ENCODE measurements at places on chromosomes 16 and 17.

DNA sequence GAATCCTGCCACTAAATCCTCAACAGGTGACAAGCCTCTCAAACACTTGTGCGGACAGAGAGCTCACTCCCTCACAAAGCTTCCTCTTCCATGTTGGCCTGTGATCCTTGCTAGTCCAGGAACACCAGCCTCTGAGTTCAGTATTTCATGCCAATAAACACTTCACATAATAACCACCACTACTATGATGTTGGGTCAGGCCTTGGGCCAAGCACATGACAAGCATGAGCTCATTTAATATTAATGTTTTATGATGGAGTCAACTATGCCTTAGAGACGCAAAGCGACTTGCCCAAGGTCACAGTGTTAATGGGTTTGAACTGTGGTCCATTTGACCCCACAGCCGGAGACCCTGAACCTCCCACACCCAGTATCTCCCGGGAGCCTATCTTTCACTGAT lies 129.1 kb downstream of the GAS7 start:
- DNase-seq = no peak

GRCh38 chr16:2814551-2815298 lies 2.3 kb upstream of the PRSS21 start:
- DNase-seq = no peak

DNA sequence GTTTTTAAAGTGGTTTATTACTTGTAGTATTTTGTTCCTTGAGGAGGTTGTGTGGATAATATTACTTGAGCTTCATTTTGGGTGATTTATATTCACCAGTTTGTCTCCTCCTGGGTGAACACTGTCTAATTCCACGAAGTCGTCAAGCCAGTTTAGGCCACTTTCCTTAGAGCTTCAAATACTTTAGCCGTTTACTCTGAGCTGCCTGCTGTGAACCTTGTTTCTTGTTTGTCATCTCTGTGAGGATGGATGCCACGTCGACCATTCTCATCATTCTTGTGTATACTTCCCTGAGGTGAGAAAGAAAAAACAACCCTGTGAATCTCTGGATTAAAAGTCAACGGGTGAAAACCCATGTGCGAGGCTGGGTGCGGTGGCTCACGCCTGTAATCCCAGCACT lies 9.0 kb downstream of the KRT24 start:
- DNase-seq = no peak

DNA sequence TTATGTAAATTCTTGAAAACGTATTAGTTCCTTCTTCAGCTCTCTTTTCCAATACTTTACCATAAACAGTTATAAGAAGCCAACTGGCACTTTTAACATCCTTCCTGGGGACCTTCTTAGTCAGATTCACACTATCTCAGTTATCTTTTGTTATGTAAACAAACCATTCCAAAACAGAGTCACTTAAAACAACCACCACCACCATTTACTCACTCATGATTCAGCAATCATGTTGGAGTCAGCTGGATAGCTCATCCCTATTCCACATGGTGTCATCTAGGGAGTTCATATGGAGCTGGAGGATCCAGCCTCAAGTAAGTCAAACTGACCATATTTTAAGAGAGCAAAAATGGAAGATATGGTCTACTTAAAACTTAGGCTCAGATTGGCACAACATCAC lies 240.3 kb upstream of the IRX3 start:
- DNase-seq = no peak

GRCh38 chr17:32104158-32104557 lies 38.1 kb upstream of the RHOT1 start:
- DNase-seq = no peak

- no peak for DNase-seq
Measured at GRCh38 chr17:1229900-1230501, 40.2 kb upstream of the BHLHA9 start.

Measured in RCC 7860 (cell line).